ENCODE measurements at places on chromosomes 12 and 14.

DNA sequence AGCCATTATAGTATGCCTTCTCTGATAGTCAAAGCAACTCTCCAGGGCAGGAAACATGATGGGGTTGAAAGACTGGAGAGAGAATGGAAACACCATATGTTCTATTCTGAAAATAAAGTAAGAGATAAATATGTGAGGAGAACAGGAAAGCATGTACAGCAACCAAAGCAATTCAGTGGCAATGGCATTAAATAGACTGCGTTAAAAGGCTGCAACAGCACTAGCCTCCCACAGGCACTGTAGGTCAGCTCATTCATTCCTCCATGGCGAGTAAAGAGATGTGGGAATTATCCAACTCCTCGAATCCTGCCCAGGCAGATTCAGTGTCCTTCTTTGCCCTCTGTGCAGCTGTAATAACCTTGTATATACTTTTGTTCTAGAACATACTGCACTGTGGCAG, 43.8 kb downstream of the ANO6 start:
- no peak for DNase-seq

- DNase-seq, result no peak
Observed at GRCh38 chr12:38399711-38400206, 83.2 kb downstream of the ALG10B start.

DNA sequence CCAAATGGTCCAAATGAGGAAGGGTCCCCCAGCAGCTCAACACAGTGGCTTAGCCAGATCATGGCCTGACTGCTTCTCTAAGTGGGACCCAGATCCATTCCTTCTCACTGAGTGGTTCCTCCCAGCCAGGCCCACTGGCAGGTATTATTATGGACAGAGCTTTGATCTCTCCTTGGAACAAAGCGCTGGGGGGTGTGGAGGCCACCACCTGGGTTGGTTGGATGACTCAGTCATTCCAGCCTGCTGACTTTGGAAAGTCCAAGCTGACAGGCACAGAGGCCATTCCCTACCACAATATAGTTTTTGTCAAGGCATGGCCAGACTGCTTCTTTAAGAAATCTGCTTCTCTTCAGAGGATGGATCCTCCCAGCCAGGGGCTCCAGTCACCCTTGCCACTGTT, 341.1 kb downstream of the BTG1 start:
- DNase-seq, result no peak

GRCh38 chr14:66295386-66295785, 190.8 kb upstream of the CCDC196 start:
- no peak for DNase-seq

GRCh38 chr12:122495258-122495657, 5.5 kb downstream of the ZCCHC8 start:
- DNase-seq, result no peak

GRCh38 chr12:50611021-50611744, 106.4 kb downstream of the DIP2B start:
- DNase-seq, result no peak

DNA sequence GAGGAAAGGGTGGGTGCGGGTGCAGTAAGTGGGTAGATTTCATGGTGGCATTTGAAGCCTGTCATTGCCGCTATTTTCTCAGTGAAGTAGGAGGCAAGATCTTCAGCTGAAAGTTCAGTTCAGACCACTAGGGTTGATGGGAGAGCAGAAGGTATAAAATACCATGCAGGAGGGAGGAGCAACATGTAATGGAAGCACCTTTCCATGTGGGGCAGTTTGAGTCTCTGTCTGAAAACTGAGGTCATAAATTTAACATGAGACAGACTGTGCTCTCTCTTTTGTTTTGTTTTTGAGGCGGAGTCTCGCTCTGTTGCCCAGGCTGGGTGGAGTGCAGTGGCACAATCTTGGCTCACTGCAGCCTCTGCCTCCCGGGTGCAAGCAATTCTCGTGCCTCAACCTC, 22.7 kb downstream of the LRRC74A start:
- no peak for DNase-seq

- no peak for DNase-seq
Observed at GRCh38 chr14:100567877-100568163, 19.4 kb downstream of the BEGAIN start.

DNA sequence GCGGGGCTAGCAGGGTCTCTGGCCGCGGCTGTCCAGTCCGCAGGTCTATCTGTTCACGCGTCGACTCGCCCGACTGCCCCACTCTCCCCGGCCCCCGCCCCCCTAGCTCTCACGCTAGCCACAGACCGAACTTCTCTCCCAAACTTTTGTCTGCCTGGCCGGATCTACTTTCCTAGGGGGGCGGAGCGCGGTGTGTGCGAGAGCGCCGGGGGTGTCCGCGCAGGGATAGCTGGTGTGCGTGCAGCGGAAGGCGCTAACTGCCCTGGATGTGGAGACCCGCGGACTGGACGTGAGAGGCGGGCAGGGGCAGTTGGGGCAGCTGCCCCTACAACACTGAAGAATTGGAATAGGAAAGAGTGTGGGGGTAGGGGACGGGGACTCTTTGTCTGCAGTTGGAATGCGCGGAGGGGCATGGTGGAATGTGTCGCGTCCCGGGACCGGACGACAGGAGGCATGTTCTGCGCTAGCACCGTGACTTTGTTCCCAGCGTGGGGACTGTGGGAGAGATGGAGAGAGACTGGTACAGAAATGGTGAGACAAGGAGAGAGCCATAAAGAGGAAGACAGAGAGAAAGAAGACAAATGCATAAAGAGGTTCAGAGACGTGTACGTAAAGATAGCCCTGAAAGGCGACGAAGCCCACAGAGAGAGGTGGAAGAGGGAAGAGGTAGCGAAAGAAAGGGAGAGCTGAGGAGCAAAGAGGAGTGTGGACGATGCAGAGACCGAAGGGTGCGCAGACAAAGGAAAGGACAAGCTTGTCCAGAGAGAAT, at the start of gene AJUBA:
AJUBA (minus strand) TSS at position 75 of the 769 bp plus-strand sequence. CDS start 285 bp downstream, outside the sequence.
- DNase-seq, result no peak

- DNase-seq, result no peak
Observed at GRCh38 chr12:1463073-1463905, 131.1 kb downstream of the FBXL14 start.

- DNase-seq, result no peak
Observed at GRCh38 chr12:69348162-69348938, at the start of gene LYZ. TSS of gene LYZ (plus strand) at chr12:69348381. CDS start at chr12:69348409, 28 bp downstream.

GRCh38 chr12:51626629-51627028, 35.6 kb downstream of the SCN8A start:
- no peak for DNase-seq

- no peak for DNase-seq
Observed at GRCh38 chr12:45183246-45183645, 32.6 kb upstream of the ANO6 start.

DNA sequence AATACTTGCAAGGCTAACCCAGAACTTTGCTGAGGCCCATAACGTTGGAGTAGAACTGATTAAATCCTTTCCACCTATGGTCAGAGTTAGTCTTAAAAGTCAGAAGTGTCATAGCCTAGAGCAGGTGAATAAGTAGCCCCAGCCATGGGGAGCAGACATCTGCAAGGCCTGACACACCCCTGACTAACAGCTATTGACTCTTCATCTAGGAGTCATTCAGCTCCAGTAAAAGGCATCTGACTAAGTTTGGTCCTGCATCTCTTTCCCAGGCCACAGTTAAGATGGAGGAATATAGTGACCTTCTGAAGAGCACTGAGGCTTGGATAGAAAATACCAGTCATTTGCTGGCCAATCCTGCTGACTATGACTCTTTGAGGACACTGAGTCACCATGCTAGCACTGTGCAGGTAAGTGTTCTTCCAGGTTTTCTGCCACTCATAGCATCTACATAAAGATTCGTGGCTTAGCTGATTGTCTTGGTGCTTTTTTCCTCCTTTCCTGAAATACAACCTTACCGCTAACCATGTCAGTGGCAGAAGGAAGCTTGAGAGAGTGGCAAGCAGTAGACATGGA, 212.9 kb downstream of the ESR2 start:
- no peak for DNase-seq

DNA sequence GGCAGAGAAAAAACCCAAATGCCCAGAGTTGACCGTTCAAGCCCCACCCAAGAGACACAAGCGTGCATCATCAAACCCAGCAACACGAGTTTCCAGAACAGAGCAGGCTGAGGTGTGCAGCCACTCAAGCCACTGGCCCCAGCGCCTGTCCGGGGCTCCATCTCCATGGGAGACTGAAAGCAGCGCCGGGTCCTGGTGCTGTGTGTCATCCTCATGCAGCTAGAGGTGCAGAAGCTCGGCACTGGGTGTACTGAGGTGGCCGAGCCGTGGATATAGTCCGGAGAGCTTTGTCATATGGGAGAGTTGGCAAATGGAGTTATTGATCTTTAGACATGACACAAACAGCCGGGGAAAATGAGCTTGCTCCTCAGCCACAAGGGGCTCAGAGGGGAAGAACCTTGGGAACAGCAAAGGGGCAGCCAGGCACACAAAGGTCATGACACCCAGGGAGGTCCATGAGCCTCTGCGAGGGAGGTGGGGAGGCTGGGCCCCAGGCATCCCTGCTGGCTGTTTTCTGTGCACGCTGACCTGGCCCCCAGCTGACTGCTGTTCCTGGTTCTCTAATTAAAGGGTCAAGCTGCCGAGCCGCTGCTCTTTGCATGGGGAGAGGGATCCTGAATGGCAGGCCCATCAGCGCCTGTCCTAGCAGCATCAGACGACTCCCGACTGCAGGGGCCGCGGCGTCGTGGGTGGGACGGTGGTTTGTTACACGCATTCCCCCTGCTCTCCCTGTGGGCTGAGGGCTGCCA, 145.4 kb upstream of the SFSWAP start:
- DNase-seq, result no peak

- DNase-seq, result no peak
Observed at GRCh38 chr12:120971299-120972180, 6.8 kb upstream of the HNF1A start.

- no peak for DNase-seq
Observed at GRCh38 chr14:50339178-50339804, 27.2 kb downstream of the DMAC2L start.

DNA sequence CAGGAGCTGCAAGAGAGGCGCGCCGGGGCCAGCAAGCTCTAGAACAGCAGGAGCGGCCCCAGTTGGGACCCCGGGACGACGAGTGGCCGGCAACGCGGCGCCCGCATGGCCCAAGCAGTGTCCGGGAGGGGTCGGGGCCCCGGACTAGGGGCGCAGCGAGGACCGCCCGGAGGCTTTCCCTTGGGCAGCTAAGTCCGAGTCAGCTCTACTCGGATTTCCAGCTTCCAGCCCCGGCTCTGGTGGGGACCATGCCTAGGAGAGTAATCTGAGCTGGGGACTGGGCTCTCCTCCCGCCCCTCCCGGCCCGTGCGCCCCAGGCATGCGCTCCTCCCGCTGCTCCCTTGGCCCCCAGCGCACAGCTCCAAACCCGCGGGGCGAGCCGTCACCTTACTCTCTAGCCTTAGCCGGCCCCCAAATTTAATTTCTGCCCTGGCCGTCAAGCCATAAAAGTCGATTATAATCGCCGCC, 41.6 kb upstream of the CAPRIN2 start:
- no peak for DNase-seq

GRCh38 chr14:95432144-95433093, 84.0 kb downstream of the SYNE3 start:
- DNase-seq, result no peak

DNA sequence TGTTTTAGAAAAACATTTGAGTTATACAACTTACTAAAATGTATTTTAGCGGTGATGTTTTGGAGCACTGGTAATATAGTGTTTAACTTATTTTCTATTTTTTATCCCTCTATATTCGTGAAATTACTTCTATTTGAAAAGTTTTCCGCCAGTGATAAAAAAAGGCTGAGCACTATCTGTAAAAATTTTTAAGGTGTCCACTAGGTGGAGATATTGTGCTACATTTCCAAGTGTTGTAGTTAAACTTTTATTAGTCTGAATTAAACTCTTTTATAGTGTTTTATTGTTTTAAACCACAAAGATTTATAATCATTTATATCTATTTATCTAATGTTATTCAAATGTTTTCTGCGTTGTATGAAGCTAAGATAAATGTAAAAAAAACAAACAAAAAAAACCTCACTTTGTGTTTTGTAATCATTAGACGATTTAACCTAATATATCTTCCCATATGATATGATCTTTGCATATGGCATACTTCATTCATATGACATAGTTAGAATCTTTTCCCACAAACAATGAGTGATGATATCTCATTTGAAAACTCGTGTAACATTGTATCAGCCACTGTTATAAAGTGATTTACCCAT, 11.8 kb downstream of the ALG10B start:
- no peak for DNase-seq

- DNase-seq, result no peak
Observed at GRCh38 chr12:111405859-111406473, at the start of gene SH2B3. TSS of gene SH2B3 (plus strand) at chr12:111405923. CDS start at chr12:111418146, 12,223 bp downstream.

Data from cortex of kidney (tissue), 1 donor.